ENCODE measurements at places on chromosomes 2 and 18.

DNA sequence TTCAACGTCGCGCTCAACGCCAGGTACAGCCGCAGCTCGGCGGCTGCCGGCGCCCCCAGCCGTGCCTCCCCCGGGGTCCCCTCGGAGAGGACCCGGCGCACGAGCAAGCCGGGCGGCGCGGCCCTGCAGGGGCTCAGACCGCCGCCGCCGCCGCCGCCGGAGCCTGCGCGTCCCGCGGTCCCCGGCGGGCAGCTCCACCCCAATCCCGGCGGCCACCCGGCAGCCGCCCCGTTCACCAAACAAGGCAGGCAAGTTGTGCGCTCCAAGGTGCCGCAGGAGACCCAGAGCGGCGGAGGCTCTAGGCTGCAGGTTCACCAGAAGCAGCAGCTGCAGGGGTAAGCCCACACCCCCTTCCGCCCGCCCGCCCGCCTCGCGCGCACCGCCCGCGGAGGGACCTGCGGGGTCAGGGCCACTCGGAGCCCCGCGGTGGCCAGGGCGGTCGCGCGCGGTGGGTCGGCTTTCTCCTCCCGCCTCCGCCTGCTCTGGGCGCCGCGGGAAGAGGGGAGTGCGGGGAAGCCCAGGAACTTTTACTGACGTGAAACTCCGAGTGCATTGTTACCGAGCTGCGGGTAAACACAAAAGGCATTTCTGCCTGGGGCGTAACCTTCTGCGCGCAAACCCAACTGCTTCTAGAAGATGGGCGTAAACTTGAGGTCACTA lies 861 bp downstream of the LTBP1 start:
- DNase-seq = no peak

- peak; percentile 37 for DNase-seq
These were observed 612.1 kb downstream of the KCNJ3 start for GRCh38 chr2:155310589-155310988.

DNA sequence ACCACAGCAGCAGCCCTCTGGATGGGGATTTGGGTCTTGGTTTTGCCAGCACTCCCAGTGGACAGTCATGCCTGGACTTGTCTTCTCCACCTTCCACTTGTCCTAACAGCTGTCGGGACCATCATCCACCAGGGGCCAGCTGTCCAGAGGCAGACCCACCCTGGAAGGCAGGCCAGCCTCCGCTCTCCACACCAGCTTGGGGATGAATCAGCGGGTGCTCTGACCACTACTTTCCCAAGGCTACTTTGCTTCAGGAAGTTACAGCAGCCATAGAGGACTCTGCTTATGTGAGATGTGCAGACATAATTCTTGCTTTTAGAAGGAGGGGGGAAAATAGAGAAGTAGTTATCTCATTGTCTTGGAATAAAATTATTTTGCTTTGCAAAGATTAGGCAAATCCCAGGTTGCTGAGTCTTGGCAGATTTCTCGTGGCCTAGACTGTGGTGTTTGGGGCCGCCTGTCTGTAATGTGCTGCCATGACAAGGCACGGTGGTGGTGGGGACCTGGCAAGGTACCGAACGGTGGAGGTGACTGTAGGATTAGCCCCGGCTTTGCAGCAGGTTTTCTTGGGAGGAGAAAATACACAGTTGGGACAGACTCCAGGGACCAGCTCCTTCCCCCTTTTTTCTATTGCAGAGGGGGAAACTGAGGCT lies 148.7 kb downstream of the AGAP1 start:
- DNase-seq = no peak

GRCh38 chr2:221166292-221166691 lies 405.8 kb downstream of the EPHA4 start:
- DNase-seq = no peak

GRCh38 chr2:222900354-222900753 lies 39.5 kb downstream of the ACSL3 start:
- DNase-seq = no peak

GRCh38 chr18:10044054-10044453 lies 130.2 kb downstream of the VAPA start:
- no peak for DNase-seq

DNA sequence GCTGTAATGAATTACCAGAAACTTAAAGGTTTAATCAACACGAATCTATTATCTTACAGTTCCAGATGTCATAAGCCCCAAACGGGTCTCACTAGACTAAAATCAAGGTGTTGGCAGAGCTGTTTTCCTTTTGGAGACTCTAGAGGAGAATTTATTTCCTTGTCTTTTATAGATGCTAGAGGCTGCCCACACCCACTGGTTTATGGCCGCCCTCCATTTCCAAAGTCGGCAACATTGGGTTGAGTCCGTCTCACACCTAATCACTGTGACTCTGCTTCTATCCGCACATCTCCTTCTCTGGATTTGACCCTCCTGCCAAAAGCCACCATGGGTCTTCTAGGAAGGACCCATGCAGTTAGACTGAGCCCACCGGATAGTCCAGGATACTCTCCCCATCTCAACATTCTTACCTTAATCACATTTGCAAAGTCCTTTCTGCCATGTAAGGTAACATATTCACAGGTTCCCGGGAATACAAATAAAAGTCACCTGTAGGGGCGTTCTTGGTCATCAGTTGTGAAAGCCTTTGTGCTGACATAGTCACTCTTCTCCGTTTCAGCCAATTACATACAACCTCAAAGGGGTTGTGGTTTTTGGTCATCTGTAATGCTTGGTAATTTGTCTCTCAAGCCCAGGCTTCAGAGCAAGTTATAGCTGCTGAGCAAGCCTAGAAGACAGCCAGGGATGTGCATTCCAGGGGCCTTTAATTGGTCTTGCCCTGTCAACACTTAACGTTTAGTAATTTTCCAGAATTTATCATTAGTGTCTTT lies 179.4 kb downstream of the ANTXR1 start:
- no peak for DNase-seq

- DNase-seq = no peak
These were observed 100.8 kb downstream of the TAF4B start for GRCh38 chr18:26327062-26327461.

DNA sequence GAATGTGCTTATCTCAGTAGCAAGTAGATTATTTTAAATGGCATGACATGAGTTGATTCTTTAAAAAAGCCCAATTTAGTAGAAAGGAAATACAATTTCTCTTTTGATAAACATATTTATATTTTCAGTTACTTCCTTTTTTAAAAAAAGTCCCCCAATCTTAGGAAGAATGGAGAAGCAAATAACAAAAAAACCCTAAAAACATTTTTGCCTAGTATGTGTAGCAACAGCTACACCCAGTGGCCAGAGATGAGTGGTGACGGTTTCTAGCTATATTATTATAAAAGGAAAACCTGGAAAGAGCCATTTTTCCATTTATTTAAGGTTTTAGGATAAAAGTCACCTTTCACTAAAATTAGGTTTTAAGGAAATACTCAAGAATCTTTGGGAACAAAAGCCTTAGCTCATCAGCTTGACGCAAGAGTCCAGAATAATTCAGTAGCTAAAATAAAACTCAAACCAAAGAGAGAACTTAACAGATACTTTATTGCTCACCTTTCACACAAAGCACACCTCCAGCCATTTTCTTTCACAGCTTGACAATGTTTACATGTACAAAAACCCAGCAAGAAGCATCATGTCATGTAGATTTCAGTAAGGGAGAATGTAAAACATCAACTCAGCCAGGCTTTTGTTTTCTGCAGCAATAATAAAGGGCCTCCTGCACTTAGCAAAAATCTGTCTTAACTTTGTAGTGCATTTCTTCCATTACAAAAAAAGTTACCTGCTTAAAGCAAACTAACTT lies 15.7 kb downstream of the FAM98A start:
- DNase-seq = peak; percentile 30

GRCh38 chr2:64471600-64471999 lies 17.6 kb downstream of the LGALSL start:
- DNase-seq = no peak

- no peak for DNase-seq
These were observed 32.3 kb upstream of the MEP1B start for GRCh38 chr18:32157580-32157979.

- no peak for DNase-seq
These were observed 10.9 kb downstream of the SERPINB12 start for GRCh38 chr18:63553081-63553480.

DNA sequence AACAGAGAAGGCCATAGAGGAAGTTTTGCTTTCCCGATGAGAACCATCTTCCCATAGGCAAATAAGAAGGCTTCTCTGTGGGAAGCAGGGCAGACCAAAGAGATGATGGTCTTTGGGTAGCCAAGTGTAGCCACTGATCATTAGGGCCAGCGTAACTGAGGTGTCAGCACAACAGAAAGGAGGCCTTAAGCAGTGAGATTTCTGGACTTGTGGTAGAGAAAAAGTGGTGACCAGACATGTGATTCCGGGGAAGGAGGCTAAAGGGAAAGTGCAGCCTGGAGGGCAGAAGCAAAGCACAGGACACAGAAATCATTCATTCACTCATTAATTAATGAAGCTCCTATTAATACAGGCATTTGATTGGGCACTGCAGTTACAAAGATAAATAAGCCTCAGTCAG lies 15.4 kb downstream of the EVA1A start:
- no peak for DNase-seq

DNA sequence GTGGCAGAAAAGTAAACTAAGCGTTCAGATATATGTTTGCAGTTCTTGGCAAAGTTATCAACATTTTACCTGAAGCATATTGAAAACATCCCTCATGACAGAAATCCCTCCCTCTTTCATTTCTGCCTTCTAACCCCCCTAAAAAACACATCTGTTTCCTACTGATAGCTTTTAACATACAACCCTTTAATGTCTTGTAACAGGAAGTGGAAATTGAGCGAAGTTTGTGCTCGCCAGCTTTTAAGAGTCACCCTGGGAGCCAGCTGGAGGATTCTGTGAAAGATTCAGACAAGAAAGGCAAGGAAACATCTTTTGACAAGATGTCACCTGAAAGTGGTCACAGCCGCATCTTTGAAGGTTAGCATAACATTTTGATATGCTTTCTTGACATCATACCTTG lies 247.4 kb downstream of the XIRP2 start:
- no peak for DNase-seq

DNA sequence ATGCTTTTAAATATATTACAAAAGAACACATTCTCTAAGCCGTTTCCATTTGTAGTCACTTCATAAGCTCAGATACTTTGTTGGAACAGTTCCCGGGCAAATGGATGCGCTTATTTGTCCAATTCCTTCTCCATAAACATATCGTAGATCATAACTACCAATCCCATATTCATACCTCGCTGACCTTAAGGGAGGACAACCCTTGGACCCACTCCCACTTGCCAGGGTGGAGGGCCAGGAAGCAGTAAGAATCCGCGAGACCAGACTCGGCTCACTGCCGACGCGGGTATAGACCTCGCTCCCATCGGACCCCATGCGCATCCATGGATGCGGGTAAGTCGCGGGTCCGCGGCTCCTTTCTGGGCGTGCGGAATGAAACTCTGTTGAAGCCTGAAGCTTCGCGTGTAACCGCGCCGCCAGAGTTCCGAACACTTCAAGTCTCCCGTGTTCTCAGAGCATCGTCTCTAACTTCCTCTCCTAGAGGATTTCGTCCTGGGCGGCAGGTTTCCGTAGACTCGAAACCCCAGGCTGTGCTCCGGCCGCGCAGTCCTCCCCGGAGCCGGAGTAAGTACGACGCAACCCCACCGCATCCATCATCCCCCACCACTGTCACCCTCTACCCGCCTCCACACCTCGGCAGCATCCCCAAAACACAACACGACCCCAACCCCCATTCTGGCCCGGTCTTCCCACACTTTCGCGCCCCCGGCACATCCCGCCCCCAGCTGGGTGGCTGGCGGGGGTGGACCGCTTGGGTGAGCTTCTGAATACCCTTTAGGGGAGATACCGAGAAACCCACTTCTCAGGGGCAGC lies 1.1 kb downstream of the DSC3 start:
- no peak for DNase-seq

GRCh38 chr18:52715991-52716390 lies 376.0 kb downstream of the DCC start:
- no peak for DNase-seq

GRCh38 chr2:229340086-229340760 lies 69.1 kb upstream of the PID1 start:
- no peak for DNase-seq

GRCh38 chr2:215961981-215962380 lies 51.4 kb downstream of the MREG start:
- peak; percentile 85 for DNase-seq

DNA sequence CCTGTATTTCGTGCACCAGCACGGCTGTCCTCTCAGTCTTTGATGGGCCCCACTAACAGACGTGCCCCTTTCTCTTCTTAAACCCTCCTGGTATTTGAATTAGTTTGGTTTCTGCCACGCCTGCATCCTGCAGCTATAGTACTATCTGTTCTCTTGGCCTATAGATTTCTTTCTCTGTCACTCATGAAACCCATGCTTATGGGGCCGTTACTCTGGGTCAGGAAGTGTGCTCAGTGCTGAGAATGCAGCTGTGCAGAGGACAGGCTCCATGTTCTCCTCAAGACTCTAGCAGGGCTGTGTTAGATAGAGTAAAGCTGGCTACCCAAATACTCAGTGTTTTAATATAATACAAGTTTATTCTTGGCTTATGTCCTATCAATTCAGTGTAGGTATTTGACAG lies 180.0 kb downstream of the INSIG2 start:
- no peak for DNase-seq

- DNase-seq = no peak
These were observed 1.4 kb downstream of the GPR35 start for GRCh38 chr2:240626531-240627300.

- DNase-seq = no peak
These were observed 39.4 kb downstream of the AAK1 start for GRCh38 chr2:69604026-69604678.

DNA sequence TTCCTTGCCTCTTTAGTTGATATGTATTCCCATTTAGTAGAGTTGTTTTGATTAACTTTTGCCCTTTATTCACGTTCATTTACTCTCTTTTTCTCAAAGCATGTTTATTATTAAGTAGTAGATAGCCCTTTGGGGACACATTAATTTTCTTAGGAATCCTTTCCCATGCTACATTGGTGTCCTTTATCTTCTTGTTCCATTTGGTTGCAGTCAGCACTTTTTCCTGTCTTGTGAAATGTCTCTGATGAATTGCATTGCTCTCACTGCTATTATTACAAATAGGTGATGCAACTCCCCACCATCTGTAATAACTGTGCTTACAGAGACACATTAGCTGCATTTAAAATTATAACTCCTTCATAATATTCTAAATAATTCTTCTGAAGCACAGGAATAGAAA lies 428.5 kb upstream of the CNTNAP5 start:
- no peak for DNase-seq

- no peak for DNase-seq
These were observed 12.1 kb upstream of the C18orf32 start for GRCh38 chr18:49499046-49499637.

GRCh38 chr2:169709981-169710380 lies 15.7 kb downstream of the PHOSPHO2 start:
- no peak for DNase-seq

- DNase-seq = no peak
These were observed 217.9 kb upstream of the ITGA4 start for GRCh38 chr2:181239201-181239799.

DNA sequence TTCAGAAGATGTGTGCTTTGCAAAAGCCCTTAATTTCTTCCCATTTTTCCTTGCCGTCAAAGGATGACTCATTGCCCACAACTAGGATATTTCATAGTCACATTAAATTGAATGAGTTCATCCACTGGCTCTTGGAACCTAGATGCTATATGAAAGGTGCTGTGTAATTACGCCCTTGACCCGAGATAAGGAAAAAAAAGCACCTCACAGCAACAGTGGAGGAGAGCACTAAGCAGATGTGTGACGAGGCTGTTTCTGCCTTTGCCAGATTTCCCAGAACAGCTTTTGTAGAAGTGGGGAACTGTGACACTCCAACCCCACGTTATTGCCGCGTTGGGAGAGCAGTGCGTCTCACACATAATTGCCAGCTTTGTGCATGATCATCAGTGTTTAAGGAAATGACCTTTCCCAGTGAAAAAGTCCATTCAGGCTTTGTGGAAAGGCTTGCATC lies 33.3 kb upstream of the TMEM87B start:
- no peak for DNase-seq

GRCh38 chr2:160891353-160891740 lies 268.9 kb upstream of the TANK start:
- no peak for DNase-seq

Measured in G401 (cell line).